Renal pelvis (tissue), 12 donors: ENCODE measurements at places on chromosomes 6 and 20.

DNA sequence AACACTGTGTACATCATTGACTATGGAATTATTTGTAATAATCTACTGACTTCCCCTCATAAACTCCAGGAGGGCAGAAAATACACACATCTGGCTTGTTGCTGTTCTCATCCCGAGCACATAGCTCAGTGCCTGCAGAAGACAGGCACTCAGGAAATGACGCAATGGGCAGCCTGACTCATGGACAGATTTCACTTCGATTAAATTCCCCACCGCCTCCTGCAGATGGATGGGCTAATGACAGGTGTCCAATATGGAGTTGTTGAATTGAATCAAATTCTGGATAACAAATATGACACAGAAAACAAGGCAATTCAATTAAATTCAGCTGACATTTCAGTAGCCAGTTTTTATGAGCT is 9.1 kb downstream of the ANKRD60 start:
- DNase-seq, result no peak

- DNase-seq, result no peak
Measured at GRCh38 chr6:13643125-13643524, 28.0 kb downstream of the NOL7 start.

DNA sequence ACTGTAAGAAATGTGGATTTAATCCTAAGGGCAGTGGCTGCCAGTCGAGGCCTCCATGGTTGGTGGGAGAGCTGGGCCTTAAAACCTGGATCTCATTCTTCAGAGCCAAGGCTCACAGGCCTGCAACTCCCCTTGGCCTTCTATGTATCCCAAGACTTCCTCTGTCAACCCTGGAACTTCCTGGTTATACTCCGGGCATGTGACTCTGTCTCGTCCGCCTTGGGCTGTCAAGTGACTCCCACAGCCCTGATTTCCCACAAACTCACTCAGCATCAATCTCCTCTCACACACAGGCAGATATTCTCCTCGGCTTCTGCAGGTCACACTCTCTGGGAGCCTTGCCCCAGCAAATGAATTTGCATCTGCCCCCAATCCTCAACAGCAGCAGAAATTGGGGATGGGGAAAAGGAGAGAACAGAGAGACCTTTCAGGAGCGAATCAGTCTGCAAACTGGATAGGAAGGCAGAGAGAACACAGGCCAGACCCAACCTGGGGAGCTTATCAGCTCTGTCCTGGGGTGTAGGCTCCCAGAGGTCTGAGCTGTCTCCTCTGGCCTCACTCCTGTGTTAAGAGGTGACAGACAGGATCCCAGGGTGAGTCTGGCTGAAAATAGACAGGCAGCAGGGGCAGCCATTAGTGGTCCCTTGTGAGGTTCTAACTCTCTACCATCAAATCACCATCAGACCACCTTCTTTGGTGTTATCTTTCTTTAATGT is 30.4 kb upstream of the PREX1 start:
- no peak for DNase-seq

DNA sequence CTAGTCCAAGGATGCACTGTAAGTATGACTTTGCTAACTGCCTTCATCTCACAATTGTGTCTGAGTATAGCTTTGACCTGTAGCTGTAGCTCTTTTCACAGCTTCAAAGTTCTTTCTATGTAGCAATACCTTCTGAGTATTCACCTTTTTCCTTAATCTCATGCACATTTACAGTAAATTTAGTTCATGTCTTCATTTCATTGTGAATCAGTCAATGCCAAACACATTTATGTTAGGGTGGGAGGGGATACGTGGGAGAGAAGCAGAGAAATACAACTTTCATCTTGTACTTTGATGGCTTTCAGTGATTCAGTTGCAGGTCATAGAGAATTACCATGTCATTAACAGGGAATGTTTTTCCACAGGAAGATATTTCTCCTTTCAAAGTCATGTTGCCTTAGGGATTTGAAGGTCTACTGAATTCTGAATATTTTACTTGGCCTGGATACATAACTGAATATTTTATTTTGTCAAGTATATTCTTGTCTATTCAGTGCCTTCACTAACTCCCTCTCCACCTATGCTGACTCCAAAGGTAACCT is 119.2 kb downstream of the TINAG start:
- no peak for DNase-seq

DNA sequence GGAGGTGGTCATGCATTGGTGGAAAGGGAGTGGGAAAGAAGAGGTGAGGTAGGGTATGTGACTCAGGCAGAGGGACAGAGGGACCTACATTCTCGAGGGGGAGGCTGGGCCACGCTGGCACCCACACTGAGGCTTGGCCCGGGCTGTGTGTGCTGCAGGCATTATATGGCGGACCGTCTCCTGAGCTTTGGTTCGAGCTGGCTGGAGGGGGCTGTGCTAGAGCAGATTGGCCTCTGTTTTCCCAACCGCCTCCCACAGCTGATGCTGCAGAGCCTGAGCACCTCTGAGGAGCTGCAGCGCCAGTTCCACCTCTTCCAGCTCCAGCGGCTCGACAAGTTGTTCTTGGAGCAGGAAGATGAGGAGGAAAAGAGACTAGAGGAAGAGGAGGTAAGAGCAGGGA is 23.4 kb downstream of the DNPH1 start:
- no peak for DNase-seq

GRCh38 chr6:129138739-129139405 is 255.9 kb downstream of the LAMA2 start:
- no peak for DNase-seq

- no peak for DNase-seq
Measured at GRCh38 chr6:170461111-170461510, 92.0 kb downstream of the PSMB1 start.

DNA sequence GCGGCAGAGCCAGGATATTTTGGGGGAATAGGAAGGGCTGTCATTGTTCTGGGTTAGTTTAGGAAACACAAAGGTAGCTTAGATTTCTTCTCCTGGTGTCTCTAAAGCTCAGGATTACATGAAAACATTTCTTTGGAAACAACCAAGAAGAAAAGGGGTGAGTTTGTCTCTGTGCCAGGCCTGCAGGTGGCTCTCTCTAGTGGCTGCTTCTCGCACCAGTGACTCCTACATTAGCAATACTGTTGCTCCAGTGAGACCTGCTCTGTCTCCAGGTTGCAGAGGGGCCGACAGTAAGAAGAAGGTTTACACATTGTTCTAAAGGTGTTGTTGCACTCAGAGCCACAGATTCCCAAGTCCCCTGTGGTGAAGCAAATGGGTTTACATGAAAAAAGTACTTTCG is 104.6 kb upstream of the GLP1R start:
- no peak for DNase-seq

DNA sequence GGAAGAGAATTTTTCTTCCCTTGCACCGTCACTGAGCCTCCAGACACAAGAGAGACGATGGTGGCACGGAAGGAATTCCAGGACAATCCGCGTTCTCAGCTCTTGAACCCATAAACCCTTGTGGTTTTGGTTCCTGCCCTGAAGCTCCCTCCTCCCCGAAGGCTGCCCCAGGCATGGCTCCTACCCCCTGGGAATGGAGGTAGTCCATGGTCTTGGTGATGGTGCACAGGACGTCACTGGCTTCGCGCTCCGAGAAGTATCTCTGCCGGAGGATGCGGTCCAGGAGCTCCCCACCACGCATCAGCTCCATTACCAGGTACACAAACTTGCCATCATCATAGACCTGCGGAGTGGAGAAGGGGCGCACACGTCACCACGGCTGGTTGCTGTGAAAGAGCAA is 47.5 kb upstream of the MPC1 start:
- no peak for DNase-seq

- no peak for DNase-seq
Measured at GRCh38 chr20:54346276-54346675, 129.1 kb upstream of the DOK5 start.
